HCT116 (cell line): ENCODE measurements at places on chromosomes 5 and 9. TPM values are rescaled to one million over a fixed set of nuclear protein-coding genes. Genes with fewer than 3 reads are reported as not detected.

S100Z gene
- total RNA-seq: not detected

CORO2A gene
- total RNA-seq: 5.7 TPM

CCDC192 gene
- not detected for total RNA-seq

PCDHGA9 gene
- total RNA-seq: 0.34 TPM

RASEF gene
- 0.12 TPM for total RNA-seq

OMD gene
- total RNA-seq: not detected

SPINK6 gene
- total RNA-seq: not detected

KLHL3 gene
- not detected for total RNA-seq

STX17 gene
- total RNA-seq: 24.6 TPM

PKD2L2 gene
- total RNA-seq: not detected

NUP155 gene
- total RNA-seq: 80.9 TPM

GCNT1 gene
- total RNA-seq: 5.8 TPM

KCNT1 gene
- total RNA-seq: 0.17 TPM

ADGRD2 gene
- not detected for total RNA-seq

GFI1B gene
- 0.20 TPM for total RNA-seq

IARS1 gene
- 279 TPM for total RNA-seq

DDX46 gene
- total RNA-seq: 99.3 TPM

AIF1L gene
- 34.0 TPM for total RNA-seq

STXBP1 gene
- total RNA-seq: 40.6 TPM

ARHGEF39 gene
- total RNA-seq: 29.8 TPM

IFNK gene
- not detected for total RNA-seq
